Activated CD4-positive, alpha-beta T cell treated with anti-CD3 and anti-CD28 coated beads, Interleukin-2, amount 10 ng/mL, durations not matched to agents 7 days and 5 days (primary cell): ENCODE measurements at places on chromosomes 4 and X.

- DNase-seq, result peak; percentile 30
Observed at GRCh38 chrX:57453901-57454300, 137.9 kb upstream of the ZXDB start.

DNA sequence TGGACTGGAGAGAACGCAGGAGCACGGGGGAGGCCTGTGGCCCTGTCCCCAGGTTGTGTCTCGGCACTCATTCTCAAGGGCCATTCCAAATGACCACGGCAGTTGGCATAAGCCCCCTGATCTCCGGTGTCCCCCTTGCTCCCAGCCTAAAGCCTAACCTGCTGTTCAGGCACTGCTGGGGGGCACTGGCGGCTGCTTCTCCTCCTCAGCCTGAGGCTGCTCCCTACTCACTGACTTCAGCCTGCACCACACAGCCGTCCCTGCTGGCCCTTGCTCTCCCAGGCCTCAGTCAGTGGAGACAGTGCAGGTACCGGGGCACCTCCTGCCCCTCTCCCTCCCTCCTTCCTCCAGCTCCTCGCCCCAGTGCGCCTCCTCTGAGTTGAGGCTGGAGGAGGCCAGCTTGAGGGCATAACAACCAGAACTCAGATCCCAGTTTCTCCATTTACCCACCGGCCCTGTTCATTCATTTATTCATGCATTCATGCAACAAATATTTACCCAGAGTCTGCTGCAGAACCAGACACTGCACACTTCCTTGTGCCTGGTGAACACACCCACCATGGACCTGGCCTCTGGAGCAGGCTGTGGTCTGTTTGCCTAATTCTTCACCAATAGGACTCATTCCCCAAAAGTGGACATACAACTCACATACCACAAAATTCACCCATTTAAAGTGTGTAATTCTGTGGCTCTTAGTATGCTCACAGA lies 65.0 kb downstream of the CPZ start:
- no peak for DNase-seq

GRCh38 chrX:155666741-155667140 lies 54.0 kb upstream of the TMLHE start:
- no peak for DNase-seq

- no peak for DNase-seq
Observed at GRCh38 chr4:38871593-38871992, 4.0 kb downstream of the FAM114A1 start.

DNA sequence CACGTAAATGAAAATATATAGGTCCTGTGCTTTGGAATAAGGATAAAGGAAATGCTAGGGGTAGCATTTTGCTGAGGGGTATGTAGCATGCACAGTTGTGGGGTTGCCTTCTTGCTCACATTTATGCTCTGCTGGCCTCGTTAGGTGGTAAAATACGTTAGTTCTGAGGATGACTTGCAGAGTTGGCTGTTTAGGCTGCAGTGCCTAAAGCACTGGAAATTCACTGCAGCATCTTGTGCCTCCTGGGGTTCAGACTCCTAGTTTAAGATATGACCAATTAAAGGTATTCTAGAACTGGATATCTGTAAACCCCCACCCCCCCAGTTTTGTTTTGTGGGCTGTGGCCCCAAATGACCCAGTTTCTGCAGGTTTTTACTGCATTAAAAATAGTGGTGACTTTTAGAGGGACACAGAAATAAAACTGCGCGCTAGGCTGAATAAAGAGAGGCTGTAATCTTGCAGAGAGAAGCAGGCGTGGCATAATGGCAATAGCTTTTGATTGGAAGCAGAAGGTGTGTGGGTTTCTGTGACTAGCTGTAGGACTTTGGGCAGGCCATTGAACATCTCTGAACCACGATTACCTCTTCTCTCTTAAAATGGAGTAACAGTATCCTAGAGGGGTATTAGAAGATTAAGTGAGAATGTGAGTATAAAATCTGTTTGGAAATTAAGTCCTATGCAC lies 79.3 kb downstream of the REPS2 start:
- no peak for DNase-seq

DNA sequence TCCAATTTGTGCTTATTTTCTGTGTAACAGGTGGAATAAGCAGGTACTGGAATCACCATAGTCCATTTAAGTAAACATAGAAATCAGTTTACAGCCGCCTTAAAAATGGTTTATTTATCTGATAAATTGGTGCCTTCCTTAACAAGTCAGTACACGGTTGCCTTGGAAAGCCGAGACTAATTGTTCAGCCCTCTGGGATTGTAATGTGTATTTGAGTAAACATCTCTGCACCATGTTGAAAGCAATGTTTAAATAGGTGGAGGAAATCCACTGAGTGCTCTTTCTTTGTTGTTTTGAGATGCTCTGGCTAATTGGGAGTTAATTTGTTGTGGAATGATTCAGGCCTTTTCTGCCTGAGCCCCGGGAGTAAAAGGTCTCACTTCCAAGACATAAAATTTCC lies 45.7 kb upstream of the ADRA2C start:
- DNase-seq, result no peak

DNA sequence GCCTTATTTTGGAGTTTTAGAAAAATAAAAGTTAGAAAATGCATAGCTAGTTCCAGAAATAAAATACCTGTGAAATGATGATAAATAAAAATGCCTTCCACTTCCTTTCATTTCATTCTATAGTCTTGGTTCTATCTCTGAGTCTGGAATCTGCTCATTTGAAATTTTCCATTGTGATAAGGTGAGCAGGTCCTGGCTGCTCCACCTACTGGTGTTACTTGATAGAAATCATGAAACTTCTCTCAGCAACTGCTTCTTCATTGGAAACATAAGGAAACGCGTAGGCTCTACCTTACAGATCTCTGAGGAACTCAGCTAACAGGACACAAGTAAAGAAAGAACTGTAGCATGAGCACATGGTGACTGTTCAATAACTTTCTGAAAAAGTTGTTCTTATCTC lies 141.8 kb downstream of the DCHS2 start:
- no peak for DNase-seq

- peak; percentile 12 for DNase-seq
Observed at GRCh38 chr4:6324999-6325787, 55.5 kb downstream of the WFS1 start.

DNA sequence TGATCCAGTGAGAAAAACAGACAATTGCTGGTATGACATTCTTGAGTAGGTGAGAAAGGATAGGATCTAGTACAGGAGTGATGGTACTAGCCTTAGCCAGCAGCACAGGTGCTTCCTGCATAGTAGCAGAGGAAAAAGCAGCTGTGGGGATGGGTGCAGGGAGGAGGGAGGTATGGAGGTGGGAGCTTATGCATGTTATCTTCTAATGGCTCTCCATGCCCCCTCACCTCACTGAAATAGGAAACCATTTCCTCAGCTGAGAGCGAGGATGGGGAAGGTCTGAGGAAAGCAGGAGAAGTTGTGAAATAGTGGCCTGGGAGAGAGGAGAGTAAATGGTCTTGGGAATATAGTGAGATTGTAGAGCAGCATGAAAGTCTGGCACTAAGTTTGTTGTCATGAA lies 136.3 kb downstream of the TMEM164 start:
- no peak for DNase-seq

DNA sequence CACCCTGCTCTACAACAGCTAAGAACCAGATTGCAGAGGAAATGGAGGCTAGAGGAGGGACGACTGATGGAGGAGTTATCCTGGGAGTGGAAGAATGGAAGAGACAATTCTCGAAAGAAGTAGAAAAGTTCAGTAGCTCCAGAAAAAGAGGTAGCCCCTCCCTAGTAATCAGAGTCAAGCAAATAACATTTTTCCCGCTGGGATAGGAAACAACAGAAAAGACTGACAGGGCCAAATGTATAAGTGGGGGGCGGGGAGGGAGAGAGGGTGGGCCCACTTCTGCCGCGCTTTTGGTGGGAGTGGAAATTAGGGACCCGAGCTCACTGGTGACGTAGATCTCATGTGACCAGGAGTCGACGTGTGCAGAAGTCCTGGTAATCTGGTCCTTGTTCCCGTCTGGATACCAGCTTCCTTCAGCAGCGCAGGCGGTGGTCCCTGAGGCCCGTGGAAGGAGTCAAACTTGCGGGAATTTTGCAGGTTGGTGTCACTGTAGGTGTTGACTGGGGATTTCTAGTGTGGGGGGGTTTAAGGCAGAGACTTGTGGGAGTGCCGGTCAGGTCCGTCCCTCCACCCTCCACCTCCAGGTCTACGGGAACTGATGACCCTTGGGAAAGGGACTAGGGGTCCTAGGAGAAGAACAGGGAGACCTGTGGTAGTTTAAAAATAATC lies at the start of gene TCEAL9:
Gene TCEAL9, plus strand, starts transcription at position 377 of the 669 bp plus-strand sequence. CDS start 1,179 bp downstream, outside the sequence.
- no peak for DNase-seq

GRCh38 chr4:83009529-83009928 lies 1.1 kb downstream of the LIN54 start:
- no peak for DNase-seq

GRCh38 chr4:107619731-107620130 lies 100.3 kb downstream of the PAPSS1 start:
- no peak for DNase-seq

GRCh38 chr4:112381996-112382692 lies 85.0 kb downstream of the ALPK1 start:
- DNase-seq, result no peak

DNA sequence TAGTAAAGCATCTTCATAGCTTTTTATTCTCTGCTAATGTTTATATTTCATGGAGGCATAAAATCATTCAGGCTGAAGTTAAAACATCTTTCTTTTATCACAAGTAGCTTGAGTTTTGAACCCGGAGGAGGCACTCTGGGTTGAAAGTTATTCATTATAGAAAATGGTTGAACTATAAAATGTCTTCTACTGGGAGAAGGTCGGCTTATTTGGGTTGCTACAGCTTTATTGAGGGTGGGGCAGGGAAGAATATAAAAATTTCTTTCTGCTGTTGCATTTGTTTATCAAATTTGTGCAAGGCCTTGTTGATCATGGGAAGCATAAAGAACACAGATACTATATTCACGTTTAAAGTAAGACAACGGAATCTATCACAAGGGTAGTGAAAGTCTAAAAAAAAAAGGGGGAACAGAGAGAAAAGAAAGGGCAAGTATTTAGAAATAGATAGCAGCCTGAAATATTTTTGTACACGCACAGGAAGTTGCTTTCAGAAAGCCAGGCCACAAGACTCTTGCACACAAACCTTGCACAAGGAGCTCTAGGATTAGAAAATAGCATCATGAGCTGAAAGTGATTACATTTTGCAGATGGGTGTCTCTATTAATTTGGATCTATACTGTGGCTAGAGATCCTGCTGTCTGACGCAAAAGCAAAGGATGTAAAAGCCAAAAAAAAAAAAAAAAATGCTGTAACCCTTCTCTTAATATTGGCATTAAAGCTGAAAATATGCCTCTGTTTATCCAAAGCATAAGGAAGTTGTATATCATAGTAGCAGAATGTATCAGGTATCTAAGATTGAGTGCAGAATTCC lies 37.2 kb upstream of the FAM9C start:
- DNase-seq, result peak; percentile 38

- DNase-seq, result no peak
Observed at GRCh38 chrX:129108936-129109335, 414.4 kb downstream of the SMARCA1 start.

DNA sequence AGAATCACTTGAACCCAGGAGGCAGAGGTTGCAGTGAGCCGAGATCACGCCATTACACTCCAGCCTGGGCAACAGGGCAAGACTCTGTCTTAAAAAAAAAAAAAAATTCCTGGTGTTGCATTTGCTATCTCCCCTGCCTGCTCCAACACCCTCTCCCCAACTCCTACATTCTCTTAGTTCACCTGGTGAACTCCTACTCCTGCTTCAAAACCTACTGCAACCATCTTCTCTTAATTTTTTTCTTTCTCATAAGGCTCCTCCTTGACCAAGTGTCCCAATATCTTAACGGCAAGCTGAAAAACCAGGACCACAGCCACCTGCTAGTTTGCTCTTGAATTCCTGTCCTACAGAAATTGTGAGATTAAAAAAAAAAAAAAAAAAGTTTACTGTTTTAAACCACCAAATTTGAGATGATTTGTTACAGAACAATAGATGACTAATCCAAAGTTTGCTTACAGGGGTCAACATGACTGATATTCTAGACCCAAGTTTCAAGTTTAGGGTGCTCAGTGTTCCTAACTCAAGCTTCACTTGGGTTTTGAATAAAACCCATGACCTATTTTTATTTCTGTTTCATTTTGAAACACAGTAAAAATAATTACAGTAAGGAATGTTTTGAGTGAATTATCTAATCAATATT lies 13.1 kb upstream of the ANXA5 start:
- DNase-seq, result no peak

- peak; percentile 17 for DNase-seq
Observed at GRCh38 chr4:114386637-114387233, 211.9 kb upstream of the UGT8 start.
